Right ventricle myocardium inferior (tissue), 1 donor: ENCODE measurements at places on chromosomes 5 and 9.

DNA sequence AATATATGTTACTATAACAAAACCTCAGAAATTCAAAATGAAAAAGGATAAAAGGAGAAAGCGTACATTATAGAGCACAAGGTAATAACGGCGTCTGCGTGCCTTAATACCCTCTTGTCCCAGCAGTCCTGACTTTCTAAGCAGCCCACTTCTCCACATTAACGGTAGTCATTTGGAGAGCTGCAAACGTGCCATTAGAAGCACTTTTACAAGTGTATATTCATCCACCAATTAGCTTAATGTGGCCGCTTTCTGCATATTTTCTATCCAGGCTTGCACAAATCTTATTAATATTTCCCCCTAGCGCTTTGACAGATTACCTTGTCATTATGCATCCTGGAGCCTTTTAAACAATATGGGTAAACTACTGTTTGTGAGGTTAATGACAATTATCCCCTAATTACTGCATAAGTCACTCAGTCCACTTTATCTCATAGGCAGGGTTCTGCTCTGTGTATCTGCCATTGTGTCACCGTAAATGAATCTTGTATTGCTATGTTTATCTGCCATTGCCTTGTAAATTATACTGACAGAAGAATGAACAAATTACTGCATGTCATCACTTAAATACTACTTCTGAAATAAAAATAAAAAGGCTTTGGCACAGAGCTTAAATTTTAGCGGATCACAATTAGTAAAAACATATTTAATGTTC, 421.3 kb downstream of the BNC2 start:
- DNase-seq = no peak

DNA sequence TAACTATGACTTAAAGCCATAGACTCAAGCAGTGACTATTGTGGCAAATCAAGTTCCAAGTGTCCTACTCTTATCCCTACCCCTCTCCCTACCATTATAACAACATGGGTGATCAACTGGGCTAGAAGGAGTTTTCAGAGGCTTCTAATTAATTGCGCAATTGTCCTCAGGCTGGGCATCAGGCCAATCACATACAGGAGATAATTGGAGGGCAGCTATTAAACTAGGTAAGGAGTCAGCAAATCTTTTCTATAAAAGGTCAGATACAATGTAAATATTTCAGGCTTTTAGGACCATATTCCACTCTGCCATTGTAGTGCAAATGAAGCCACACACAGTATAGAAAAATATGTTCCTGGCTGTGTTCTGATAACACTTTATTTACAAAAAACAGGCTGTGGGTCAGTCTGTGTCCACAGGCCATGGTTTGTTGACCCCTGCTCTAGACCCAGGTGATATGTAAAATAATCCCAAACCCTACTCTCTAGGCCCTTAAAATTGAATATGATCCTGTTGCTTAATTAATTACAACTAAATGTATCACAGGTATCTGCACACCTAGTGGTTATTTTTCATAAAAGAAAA, 141.4 kb upstream of the PIK3R1 start:
- peak; percentile 46 for DNase-seq

DNA sequence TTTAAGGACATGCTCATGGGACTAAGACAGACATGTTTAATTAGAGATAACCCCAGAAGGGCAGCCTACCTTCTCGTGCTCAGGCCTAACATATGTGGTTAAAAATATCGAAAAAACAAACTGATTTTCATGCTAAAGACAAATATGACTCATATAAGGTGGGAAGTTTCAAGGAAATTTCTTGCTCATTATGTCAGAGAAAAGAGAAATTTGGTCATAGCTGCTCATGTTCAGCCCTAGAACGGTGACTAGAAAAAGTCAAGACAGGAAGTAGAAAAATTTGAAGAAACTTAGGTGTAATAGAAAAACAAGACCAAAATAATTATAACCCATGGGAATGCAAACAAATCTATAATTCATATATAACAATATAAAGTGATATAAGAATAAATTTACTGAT, 120.6 kb downstream of the PRDM9 start:
- DNase-seq = no peak

DNA sequence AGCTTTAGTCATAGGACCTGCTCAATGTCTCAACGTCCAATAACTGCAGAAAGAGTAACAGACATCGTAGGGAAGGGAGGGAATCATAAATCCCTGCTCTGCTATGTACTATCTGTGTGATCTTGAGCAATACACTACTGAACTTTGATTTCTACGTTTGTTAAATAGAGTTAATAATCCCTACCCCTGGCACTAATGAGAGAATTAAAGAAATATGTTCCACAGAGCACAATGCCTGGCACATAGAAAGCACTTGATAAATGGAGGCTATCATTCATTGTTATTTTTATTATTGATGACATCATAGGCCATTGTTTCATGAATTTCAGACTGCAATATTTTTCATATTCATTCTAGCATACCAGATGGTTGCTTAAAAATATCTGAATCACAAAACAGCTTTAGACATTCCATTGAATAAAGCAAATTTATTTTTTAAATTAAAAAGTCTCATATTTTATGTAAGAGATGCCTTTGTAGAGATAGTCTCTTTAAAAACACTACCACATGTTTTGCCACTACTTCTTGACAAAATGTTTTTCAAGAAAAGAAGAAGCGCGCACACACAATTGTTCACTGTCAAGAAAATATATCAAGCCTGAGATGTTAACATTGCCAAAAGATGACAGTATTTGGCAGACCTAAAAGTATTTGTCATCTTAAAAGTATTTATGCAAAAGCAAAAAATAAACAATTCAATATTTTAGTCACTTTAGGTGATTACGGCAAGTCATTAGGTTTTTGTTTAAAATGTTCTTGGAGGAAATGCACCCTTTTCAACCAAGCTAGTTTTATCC, 108.5 kb downstream of the EBF1 start:
- no peak for DNase-seq

DNA sequence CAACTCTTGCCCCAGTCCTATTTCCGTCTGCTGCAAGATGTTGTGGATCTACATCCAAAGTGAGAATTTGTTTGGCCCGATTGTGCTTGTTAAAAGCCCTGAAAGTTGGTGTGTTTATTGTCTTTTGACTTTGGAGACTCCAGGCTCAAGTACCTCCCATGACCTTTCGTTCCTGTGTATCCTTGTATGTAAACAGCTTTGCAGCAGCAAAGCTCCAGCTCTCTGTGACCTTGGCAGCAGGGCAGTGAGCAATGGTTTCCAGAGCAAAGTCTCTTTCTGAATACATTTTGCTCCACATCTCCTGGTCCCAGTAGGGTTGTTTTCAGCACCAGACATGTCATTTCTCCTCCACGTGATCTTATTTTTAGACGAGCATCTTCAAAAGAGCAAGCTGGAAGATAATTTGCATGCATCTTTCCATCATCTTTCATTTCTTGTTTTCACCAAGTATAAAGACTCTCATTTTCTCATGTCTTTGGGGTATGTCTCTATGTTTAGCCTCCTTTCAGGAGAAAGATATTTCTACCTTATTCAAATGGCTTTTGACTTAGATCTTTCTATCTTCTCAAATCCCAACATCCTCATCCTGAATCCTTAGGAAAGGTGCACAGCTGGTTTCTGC, 68.1 kb upstream of the ERCC6L2 start:
- no peak for DNase-seq

DNA sequence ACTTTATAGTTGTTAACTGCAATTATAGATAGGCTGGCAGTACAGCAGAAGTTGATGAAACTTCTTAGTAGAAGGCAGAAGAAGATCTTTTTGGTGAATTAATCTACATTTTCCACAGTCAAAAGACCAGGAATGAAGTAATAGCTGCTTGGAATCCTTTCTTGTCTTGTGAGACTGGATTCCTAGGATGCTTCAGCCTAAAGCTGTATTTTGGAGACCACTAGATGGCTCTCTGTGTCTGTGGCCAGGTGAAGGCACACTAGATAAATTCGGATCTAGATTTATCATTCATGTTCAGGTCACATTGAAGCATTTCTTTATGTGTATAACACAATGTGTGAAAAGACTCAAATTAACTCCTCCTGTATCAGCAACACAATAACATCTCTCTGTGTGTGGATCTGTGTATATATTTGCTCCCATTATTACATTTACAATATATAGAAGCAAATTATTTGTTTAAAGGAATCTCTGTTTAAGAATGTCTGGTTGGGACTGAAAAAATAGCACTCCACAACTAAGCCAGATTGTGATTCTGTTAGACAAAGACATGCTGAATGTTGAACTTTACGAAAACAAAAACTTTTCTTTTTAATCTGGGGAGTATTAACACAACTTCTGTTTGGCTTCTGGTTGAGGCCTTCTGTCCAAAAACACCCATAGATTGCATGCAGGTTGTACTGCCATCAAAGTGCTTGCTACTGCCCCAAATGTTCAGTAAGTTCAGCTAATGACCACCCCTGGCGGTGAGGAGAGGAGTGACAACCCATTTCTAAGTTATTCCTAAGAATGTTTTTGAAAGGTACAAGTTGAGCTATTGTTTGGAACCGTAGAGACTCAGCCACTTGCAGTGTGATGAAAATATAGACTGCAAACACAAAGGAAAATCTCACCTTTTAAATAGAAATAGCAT, 10.6 kb downstream of the GRIN3A start:
- no peak for DNase-seq

GRCh38 chr5:62030326-62030725, 275.7 kb upstream of the KIF2A start:
- DNase-seq = no peak

- DNase-seq = no peak
Measured at GRCh38 chr5:2251298-2251697, 368.6 kb upstream of the IRX4 start.

DNA sequence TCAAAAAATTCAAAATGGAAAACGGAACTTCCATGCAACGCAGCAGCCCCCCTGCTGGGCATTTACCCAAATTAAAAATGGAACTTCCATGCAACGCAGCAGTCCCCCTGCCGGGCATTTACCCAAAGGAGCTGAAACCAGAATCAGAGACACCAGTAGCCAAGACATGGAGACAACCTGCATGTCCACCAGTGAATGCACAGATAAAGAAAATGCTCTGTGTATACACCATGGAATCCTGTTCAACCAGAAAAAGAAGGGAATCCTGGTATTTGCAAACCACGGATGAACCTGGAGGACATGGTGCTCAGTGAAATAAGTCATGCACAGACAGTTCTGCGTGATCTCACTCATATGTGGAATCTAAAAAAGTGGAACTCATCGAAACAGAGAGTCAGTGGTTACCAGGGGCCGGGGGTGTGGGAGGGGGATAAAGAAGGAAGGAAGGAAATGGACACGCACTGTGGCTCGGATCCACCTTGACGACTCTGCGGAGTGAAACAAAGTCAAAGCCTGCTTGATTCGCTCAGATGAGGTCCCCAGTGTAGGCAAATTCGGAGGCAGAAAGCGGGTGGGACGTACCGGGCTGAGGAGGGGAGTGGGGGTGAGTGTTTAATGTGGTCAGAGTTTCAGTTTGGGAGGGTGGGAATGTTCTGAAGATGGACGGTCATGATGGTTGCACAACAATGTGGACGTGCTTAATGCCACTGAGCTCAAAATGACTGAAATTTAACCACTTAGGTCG, 40.2 kb upstream of the EXOC3 start:
- DNase-seq = peak; percentile 55

- DNase-seq = no peak
Measured at GRCh38 chr5:146944764-146945616, 66.4 kb upstream of the PPP2R2B start.

DNA sequence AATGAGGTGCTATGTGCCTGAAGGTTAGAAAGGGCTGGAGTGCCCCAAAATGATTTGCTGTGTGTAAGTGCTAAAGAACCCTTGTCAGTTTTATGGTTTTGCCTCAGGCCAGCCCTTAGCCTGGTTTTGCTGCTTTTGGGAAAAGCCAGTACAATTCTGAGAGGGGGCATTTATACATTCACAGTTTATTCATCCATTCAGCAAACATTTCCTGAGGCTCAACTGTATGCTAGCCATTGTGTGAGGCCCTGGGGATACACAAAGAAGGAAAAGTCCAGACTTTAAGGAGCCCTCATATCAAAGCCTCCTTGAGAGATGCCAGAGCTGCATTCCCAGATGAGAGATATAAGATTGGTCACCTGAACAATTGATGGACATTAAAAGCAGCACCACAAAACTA, 115.2 kb upstream of the PLCXD3 start:
- no peak for DNase-seq
